ENCODE measurements at places on chromosomes 1 and 21.

- no peak for DNase-seq
Measured at GRCh38 chr1:208929575-208929974, 653.9 kb upstream of the CAMK1G start.

DNA sequence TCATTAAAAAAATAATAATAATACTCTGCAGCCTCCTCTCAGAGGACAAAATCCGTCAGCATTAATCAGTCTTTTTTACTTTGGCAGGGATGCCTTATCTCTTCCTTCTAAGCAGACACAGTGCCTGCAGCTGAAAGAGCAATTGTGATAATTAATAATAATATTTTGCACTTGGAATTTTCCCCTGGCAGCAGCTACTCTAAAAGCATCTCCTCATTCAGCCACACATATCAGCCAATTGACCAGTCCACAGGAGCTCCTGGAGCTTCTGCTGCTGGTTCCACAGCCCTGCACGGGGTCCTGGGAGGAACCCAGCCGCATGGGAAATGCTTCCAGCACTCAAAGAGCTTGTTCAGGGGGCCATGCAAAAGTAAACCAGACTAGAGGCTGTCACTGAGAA, 31.0 kb upstream of the VWA5B1 start:
- no peak for DNase-seq

DNA sequence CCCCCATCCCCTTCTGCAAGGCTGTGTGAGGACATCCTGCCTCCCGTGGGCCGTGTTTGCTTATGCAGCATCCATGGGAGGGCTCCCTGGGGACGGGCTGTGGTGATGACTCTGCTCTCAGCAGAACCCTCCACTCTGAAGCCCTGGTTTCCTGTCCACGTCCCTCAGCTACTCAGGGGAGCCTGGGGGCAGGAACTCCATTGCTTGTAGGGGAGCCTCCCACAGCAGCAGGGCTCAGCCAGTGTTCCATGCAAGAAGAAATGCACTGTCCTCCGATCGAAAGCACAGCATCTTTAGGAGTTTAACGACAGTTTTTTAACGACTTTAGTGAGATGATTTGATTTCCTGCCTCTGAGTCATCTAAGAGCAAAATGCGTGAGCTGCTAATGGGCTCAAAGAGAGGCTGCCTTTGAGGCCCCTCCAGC, 8.3 kb upstream of the KCNAB2 start:
- DNase-seq = peak; percentile 53

GRCh38 chr1:67814121-67814772, 19.0 kb downstream of the GNG12 start:
- DNase-seq = no peak

DNA sequence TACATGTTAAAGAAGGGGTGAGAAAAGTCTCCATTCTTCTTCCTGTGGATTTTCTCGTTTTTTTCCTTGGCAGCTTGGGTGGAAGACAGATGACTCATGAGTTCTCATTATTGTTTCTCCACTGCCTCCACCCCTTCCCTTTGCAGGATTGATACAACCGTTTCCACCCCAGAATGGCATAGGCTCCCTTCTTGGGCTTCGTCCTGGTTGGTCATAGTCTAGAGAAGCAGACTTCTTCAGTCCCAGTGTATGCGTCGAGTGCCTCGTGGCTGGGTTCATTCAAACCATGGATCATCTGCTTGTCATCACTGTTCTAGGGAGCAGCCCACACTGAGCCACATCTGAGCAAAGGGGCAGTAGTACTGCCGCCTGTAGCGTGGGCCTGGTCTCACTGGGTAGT, 13.7 kb downstream of the PTGFRN start:
- no peak for DNase-seq

GRCh38 chr1:150534002-150534401, 15.2 kb upstream of the ADAMTSL4 start:
- DNase-seq = no peak

GRCh38 chr1:35285771-35286606, 17.5 kb downstream of the ZMYM4 start:
- DNase-seq = no peak

DNA sequence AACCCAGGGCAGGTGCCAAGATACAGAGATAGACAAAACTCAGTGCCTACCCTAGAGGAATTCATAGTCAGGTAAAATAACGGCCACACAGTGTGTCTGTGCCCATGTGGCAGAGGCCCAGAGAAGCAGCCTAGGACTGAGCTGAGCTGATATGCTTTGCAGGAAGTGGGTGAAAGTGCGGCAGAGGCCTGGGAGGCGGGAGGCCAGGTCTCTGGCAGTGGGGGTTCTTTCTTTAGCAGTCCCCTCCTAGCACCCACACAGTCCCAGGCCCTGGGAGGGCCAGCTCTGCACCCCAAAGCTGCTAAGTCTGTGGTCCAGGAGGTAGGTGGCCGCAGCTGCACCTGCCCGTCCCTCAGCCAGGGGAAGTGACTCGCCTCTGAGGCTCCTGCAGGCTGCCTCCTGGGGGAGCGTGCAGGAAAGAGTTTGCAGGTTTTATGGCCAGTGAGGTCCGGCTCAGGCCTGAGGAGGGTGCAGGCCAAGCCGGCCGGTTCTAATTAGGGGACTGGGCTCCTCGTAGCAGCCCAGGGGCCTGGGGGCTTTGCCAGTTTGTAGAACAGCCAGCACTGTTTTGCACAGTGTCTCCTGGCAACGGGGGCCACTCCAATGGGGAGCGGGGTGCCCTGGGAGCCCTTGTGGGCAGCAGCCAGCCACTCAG, 107.9 kb downstream of the SPSB1 start:
- DNase-seq = no peak

DNA sequence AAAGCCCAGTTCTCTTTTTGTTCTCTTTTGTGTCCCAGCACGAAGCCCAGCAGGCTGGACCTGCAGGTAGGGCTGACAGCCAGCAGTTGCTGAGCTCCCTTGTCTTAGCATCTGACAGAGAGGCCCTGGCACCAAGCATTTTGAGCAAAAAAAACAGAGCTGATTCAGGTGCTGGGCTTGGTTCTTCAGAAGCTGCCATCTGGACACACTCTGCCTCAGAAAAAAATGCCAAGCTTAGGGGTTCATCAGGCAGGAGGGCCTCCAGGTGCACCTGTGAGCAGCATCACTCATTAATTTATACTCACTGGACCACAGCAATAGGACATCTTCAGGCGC, 167.1 kb upstream of the PLD5 start:
- peak; percentile 61 for DNase-seq

DNA sequence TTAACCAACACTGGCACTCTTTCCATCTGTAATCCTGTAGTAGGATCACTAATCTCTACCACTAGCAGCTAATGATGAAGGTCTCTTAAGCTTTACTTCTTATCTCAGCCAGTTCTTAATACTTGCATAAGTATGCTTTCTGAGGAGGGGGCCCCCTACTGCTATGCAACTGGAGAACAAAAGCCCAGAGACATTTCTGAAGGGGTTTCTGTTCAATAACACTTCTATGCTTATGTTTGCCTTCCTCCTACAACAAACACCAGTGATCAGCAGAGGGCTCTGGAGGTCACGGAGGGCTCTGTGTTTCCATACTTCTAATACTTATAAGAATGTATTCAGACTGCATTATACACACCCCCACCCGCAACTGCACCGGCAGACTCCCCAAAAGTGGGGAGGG, 215.8 kb downstream of the BARHL2 start:
- no peak for DNase-seq

DNA sequence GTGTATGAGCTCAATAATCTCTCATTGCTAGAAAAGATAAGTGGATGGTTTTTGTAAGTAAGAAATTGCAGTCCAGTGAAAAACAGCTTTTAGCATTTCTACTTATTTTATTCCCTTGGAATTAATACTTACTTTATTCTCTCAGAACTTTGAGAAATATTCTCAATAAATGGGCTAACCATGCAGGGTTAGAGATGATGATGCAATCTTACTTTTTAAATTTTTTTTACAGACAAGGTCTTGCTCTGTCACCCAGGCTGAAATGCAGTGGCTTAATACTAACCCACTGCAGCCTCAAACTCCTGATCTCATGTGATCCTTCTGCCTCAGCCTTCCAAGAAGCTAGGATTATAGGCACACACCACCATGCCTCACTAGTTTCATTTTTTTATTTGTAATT, 440.8 kb upstream of the ZP4 start:
- no peak for DNase-seq

DNA sequence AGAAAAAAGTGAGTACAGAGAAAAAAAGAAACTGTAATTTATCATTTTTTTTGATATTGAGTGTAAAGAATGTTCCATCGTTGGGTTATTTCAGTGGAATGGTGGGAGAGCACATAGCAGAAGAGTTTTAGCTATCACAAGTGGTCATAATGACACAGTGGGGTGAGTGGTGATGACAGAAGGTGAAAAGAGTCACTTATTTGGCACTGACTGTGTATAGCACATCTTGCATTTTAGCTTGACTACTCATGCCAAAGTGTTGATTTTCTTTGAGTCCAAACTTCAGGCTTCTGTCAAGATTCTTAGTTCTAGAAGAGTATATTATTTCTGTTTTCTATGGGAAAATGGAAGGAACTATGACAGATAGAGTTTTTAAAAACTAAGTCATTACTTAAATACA, 261.2 kb downstream of the GRIK1 start:
- DNase-seq = no peak

- no peak for DNase-seq
Measured at GRCh38 chr1:211583011-211583992, 4.3 kb upstream of the SLC30A1 start.

DNA sequence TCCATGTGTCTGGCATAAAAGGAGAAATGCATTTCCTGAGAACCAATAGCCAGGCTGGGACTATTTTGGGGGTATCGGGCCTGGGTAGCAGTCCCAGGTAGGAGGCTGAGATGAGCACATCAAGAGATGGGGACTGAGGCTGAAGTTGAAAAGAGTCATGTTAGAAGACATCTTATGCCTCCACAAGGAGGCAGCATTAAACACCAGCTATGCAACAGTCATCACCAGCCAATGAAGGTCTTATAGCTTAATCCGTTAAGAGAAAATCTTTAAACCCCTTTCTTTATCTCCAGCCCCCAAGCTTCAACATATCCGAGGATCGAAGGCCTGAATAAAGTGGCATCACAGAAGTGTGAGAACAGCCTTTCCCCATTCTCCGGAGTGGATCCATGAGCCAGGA, 640.7 kb upstream of the PTBP2 start:
- no peak for DNase-seq
